ENCODE measurements at places on chromosomes 16 and 17.

DNA sequence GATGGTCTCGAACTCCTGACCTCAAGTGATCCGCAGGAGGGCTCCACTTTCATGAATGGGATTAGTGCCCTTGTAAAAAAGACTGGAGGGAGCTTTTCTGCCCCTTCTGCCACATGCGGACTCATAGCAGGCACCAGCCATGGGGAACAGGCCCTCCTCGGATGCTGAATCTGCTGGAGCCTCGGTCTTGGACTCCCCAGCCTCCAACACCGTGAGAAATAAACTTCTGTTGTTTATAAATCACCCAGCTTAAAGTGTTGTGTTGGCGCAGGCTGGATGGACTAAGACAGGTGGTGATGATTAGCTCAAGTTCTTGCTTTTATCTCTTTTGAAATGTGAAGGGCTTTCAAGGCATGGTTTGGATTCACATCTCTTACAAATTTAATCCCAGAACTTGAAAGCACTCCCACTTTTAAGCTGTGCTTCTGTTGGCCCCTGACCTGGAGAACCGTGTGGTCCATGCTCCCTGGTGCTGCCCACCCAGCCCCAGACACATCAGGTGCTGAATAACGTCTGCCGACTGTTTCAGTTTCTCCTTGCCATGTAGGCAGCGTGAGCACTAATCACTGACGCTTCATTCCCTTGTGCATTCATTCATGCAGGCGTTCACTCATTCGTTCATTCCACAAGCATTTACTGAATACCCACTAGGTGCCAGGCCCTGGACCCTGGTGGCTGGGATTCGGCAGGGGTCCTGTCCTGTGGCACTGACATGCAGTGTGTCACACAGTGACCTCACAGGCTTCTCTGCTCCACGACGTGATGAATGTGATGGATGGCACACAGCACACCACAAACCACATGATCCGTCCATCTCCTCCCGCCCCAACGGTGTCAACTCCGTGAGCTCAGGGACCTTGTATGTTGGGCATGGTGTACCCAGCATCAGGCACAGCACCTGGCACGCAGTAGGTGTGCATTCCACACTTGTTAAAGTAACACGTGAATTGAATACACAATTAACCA lies 8.9 kb downstream of the CIBAR2 start:
- no peak for DNase-seq

GRCh38 chr17:79654960-79655382 lies 44.1 kb upstream of the RBFOX3 start:
- DNase-seq = no peak

- DNase-seq = no peak
These were observed 59.6 kb upstream of the CDH13 start for GRCh38 chr16:82567175-82567574.

DNA sequence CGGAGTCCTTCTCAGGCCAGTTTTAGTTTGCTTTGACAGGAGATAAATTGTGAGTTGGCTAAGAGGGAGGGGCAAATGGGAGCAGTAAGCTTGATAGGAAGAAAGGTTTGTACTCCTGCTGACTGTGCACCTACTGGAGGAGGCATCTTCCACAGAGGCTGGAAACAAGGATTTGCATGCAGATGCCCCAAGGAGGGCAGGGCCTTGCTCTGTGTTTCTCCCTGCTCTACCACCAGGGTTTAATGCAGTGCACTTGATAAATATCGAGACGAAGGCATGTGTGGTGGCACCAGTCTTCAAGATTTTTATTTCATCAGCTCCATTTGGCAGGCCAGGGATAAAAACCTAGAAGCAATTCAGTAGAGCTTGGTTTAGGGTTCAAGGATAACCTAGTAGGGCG lies 210.5 kb upstream of the C16orf82 start:
- DNase-seq = no peak

GRCh38 chr16:77790009-77790372 lies 1.6 kb downstream of the VAT1L start:
- DNase-seq = no peak

GRCh38 chr17:55436224-55437158 lies 14.9 kb upstream of the MMD start:
- DNase-seq = no peak

GRCh38 chr16:66935314-66936011 lies at the start of gene CES2:
Gene CES2 (plus strand): TSS chr16:66935516. CDS start chr16:66935636, 120 bp downstream.
- no peak for DNase-seq

DNA sequence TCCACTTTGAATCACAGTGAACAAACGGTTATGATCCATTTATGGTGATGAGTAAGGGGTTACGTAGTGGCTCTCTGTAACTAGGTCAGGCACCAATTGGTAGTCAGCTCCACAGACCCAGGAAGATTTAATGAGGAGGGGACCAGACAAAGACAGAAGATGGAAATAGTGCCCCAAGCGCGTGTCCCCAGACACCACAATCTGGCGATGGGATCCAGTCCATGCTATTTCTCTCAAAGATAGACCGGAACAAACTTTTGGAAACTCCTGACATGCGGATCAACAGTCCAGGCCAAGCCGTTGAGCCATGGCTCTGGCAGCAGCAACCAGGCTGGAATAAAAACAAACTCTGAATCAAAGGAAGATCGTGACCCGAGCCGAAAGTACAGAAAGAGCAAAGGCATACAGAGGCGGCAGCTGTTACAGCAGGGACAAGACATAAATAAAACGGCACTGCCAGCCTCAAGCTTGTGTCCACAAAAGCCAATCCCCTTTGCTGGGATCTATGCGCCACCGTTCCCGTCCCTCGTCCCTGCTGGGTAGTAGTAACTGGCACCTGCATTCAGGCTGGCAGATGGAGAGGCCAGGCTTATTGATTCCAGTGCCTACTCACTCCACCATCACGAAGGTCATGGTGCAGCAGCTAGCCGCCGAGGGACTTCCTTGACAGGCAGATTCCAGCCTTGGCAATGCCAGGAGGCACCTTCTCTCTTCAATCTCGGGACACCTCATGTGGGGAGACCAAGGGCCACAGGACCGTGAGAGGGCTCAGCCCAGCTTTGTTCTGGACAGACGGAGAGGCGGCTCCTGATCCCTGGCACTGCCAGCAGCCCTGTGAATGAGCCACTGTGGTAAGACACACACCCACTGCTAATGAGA lies 50.2 kb downstream of the CDH11 start:
- DNase-seq = no peak

- no peak for DNase-seq
These were observed 39.9 kb downstream of the OTOA start for GRCh38 chr16:21703589-21704174.

DNA sequence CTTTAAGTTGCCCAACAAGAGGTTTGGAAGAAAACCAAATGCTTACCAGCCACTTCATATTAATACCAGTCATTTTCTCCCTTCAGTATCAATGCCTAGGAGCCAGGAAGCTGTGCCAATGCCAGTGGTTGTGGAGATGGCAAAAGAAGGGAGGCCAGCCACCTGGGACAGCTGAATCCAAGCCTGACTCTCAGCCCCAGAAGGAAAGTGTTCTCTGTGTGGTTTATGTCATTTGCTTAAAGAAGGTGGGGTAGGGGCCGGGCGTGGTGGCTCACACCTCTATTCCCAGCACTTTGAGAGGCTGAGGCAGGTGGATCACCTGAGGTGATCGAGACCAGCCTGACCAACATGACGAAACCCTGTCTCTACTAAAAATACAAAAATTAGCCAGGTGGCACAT lies 13.4 kb downstream of the C17orf78 start:
- no peak for DNase-seq

DNA sequence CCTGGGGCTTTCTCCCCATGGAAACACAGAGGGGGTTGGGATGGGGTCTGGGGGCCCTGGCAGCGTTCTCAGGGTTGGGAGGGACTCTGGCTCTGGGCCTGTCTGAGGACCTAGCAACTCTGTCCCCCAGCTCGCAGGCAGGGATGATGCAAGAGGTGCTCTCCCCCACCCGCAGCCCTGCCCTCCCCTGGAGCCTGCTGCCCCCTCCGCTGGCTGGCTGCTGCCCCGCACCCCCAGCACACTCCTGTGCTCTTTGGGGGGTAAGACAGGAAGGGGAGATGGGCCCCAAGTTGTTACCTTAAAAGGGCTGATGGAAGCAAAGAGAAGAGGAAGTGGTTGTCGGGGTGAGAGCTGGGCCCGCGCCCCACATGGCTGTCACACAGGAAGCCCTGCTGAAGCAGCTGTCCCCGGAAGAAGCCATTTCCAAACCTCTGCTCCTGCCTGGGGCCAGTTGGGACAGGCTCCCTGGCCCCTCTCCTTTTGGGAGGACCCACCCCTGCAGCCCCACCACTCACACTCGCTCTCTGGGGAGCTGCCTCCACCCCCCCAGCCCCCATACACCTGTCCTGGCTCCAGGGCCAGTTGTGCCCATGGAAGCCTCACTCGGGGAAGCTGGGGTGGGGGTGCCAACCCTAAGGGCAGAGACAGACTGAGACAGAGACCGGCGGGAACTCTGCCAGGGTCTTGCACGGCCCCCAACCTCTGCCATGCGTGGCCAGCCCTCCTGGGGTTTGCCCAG lies 2.5 kb downstream of the CORO1A start:
- DNase-seq = peak; percentile 44

DNA sequence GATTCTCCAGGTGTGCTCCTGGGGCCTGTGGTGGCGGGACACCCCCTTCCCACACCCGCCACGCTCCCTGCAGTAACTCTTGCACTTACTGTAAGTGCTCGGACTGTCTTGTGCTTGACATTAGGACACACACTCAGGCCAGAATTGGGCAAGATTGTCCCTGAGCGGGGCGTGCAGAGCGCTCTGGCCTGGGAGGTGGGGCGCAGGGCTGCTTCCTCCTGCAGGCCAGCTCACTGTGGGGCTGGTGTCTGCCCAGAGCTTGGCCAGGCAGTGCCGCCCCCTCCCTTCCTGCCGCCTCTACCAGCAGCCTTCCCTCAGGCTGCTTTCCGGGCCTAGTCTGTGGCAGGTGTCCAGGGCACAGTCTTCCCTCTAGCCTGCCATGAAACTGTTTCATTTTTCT lies 6.1 kb upstream of the ATP6V0C start:
- no peak for DNase-seq
